ENCODE measurements at places on chromosomes 1 and 21.

DNA sequence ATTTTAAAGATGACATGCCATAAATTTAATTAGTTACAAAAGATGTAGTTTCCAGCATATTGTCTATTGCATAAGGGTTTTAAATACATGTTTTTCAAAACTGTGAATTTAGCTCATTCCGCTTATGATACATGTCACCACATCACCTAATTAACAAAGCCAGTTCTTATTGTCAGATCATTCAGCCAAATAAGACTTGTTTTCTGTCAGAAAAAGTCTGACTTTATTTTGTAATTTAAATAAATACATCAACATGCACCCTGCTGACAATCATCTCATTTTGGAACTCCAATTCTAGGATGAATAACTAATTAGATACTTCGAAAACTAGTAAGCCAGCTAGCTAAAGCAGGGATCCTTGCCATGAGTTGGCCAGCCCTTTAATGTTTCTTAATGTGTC, 110.9 kb upstream of the APP start:
- DNase-seq, result no peak

GRCh38 chr1:94280541-94280940, 43.2 kb upstream of the ARHGAP29 start:
- no peak for DNase-seq

DNA sequence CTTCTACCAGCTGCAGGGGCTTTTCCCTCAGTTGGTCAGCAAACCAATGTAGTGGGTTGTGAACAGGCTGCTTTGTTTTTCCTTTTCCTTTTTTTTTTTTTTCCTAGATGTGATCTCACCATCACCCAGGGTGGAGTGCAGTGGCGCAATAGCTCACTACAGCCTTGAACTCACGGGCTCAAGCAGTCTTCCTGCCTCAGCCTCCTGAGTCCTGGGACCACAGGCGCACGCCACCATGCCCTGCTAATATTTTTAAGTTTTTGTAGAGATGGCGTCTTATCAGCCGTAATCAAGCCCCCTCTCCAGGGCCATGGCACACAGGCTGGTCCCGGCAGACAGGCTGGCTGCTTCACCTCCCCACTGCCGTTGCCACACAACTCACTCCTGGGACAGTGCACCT, 3.4 kb upstream of the TRIM11 start:
- no peak for DNase-seq

GRCh38 chr1:228873709-228874108, 138.4 kb downstream of the RHOU start:
- DNase-seq, result no peak

GRCh38 chr1:53026254-53026653, 35.8 kb upstream of the PODN start:
- DNase-seq, result no peak

DNA sequence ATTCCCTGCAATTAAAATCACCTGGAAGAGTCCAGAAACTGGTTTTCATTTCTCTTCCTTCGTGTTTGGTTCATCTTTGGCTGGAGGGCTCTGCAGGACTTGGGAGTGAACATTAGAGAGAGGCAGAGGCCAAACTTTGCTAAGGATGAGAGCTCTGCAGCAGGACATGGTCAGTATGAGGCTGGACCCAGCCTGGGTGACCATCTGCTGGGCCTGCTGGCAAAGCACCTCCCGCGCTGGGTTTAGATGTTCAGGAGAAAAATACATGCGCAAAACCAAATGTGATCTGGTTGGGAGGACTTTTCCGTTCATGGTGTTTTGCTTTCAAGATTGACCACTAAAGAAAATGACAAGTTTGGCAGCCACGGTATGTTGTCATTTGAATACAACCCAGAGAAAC, 15.9 kb downstream of the KAZN start:
- no peak for DNase-seq

DNA sequence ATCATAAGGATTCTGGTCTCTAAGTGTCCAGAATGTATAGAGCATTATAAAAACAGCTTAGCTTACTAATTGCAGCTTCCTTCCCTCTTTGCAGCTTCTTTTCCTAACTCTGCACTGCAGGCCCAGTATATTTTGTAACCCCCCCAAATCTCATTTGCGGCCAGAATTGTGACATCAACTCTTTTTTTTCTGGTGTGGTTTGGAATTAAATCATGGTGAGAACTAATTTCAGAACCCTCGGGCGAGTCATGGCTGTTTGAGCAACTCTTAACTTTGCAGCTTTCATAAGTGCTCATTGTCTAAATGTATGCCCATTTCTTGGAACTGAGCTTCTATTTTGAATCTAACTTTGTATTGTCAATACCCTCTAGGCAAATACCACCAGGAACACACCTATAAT, 187.4 kb downstream of the CYYR1 start:
- DNase-seq, result no peak

GRCh38 chr1:97925151-97925550, 4.3 kb upstream of the DPYD start:
- DNase-seq, result no peak

- no peak for DNase-seq
These were observed 83.6 kb downstream of the SGIP1 start for GRCh38 chr1:66617362-66618184.

GRCh38 chr1:94993931-94994645, 67.2 kb upstream of the CNN3 start:
- no peak for DNase-seq

DNA sequence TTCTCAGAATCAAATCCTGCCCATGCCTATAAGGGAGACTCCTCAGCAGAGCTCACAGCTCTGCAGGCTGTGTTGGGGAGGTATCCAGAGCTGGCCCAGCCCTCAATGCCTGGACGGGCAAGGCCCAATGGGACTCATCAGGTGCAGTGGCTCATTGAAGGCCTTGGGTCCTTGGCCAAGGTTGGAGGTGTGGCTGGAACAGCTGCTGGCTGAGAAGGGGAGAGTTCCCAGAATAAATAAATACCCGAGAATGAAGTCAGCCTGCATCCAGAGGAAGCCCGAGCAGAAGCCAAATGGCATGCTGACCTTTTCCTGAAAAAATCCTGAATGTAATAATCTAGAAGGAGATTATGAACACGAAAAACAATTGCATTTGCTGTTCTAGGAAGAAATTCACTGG, 25.2 kb upstream of the IKBKE start:
- DNase-seq, result no peak
